ENCODE measurements at places on chromosomes 3 and 15. TPM values are rescaled to one million over a fixed set of nuclear protein-coding genes. Genes with fewer than 3 reads are reported as not detected.

DNA sequence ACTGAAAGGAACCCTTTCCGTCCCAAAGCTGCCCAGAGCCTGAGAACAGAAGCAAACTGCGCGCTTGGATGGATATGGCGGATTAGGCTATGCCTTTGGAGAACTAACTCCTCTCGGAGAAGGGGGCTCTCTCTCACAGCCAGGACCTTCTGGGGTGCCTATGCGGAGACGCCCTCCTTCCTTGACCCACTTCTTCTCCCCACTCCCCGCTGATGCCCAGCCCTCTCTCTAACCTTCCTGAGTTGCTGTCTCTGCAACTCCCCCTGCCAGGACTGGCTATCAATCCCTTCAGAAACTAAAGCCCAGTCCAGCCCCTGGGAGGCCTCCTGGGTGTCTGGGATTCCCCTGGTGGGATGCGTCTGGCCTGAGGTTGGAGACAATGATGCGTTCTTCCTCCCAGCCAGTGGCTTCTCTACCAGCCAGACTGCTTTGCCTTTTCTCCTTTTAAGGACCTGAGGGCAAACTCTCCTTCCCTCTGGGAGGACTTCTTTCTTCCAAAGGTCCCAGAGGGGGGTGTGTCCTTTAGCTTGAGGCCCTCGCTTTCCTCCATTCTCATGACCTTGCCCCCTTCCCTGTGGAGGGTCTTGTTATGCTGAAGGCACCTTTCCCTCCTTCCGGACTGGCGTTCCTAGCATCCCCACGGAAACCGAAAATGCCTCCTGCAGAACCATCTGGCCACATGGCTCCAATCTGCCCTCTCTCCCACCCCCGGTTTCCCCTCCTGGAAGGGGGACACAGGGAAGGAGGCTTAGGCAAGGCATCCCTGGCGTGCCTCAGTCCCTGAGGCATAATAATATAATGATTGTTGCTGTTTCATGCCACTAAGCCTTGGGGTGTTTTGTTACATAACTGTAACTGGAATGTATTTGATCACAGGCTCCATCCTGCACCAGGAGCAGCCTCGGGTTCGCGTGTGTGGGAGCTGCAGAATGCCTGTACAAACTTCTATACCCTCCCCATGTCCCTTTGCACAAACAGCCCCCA, 63.4 kb upstream of the C15orf39 start:
- no peak for DNase-seq

DNA sequence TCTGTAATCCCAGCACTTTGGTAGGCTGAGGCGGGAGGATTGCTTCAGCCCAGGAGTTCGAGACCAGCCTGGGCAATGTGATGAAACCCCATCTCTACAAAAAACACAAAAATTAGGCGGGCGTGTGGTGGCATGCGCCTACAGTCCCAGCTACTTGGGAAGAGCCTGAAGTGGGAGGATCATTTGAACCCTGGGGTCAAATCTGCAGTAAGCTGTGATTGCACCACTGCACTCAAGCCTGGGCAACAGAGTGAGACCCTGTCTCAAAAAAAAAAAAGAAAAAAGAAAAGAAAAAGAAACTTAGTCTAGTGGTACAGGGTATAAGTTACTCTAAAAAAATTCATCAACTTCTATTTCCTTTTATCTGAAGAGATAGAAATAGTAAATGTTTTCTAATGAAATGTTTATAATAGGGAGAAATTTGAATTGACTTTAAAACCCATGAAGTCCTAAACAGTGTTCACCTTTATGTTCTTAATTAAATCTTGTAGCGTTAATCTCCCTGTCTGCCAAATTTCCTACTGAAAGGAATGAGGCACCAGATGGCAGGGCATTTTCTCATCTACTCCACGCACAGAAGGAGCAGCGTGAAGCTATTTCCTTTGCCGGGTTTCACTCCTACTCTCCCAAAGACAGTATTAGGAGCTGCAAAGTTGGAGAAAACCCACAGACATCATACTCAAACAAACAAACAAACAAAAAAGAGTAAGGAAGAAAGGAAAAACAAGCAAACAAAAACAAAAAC, 1.9 kb downstream of the PCLAF start:
- no peak for DNase-seq

DNA sequence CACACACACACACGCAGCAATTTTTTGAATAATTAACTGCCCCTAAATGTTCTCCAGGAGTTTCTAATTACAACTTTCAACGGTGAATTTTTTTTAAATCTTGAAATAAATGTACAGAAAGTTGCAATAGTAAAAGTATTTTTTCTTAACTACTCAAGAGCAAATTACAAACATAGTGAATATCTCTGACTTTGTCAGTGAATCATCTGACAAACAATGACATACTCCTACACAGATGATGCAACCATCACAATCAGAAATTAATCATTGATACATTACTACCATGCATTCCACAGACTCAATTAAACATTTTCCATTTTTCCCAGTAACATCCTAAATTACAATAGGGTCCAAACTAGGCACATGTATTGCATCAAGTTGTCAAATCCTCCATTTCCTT, 597.3 kb downstream of the NAALADL2 start:
- no peak for DNase-seq

DNA sequence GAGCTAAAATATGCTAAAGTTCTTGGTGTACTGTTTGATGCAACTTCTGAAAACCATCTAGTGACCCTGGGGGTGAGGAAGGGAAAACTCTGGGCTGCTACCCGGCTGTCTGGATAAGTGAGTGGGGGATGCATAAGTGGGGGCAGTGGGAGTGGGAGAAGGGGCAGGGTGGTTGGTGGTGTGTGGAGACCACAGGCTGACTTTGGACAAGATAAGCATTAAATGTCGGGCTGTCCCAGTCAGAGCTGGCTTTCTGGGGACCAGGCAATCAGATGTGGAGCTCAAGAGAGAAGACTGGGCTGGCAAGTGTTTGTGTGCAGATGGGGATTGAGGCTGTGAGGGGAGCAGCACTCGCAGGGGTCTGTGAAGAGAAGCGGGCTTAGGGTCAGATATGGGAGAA, 11.0 kb upstream of the XIRP1 start:
- DNase-seq: no peak

DNA sequence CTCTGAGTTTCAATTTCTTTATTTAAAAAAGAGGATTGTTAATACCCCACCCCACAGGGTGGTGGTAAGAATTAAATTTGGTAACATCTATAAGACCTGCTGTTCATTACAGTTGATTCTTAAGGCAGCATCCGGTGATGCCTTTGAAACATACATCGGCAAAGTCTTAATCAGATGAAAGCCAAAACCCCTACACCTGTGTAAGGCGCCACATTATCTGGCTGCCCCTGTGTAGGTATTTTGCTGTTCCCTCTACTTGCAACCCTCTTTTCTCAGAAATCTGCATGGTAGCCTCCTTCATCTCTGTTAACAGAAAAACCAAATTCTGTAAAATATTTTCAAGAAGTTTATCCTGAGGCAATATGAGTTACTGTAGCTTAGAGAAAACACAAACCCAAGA, 90.0 kb downstream of the ST6GAL1 start:
- no peak for DNase-seq

DNA sequence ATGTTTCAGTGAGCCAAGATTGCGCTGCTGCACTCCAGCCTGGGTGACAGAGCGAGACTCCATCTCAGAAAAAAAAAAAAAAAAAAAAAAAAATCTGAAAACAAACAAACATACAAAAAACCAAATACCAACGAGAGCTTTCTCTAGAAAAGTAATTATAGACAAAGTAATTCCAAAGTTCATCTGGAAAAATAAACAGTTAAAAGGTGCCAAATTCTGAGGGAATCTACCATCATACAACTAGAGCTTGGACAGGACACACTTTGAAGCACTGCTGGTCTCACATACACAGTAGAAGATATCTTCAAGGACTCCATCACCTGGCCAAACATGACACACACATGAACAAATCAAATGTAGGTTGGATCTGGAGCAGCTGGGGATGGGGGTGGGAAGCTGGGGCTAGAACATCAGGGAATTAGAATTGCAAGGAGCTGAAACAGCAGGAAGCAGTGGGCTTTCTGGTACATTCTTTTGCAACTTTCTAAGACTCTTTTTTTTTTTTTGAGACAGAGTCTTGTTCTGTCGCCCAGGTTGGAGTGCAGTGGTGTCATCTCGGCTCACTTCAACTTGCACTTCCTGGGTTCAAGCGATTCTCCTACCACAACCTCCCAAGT, 41.1 kb upstream of the CTSH start:
- no peak for DNase-seq

- DNase-seq: no peak
Observed at GRCh38 chr15:36432161-36432560, 147.3 kb upstream of the CDIN1 start.

DNA sequence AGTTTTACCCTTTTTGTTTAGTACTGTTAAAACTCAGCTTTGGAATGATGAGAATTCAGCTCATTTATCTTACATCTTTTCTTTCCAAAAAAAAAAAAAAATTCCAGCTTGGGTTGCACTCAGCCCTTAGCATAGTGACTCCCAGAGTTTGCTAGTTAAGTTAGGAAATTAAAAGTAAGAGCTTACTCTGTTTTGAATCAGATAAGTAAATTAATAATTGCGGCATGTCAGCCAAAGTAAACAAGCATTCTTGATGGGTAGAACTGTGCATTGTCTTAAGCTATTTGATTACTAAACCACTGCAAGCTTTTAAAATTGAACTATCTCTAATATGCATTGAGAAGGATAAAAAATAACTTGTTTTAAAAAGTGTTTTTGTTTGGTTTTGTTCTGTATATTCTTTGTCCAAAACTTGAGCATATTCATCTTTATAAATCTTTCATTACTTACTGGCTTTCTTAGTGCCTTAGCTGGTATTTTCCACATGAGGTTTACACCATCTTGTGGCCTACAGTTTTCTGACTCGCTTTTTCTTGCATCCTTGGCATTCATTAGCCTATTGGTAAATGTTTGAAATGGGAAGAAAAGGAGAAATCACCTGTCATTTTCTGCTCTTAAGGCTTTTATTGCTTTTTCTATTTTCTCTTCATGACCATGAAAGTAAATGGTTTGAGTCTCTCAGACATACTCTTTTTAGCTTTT, 107.6 kb downstream of the FILIP1L start:
- no peak for DNase-seq

GOLGA8K gene
- 2.0 TPM for total RNA-seq

CFAP20DC gene
- total RNA-seq: 1.8 TPM

MASP1 gene
- total RNA-seq: not detected

SAMD7 gene
- not detected for total RNA-seq

RARB gene
- not detected for total RNA-seq

RGMA gene
- total RNA-seq: 0.30 TPM

ZCWPW2 gene
- 0.79 TPM for total RNA-seq

Data from activated naive CD8-positive, alpha-beta T cell treated with anti-CD3 and anti-CD28 coated beads, Interleukin-2, amount 10 ng/mL, durations not matched to agents 7 days and 5 days (primary cell).